B cell (primary cell): ENCODE measurements at places on chromosomes 16 and 17. TPM values are rescaled to one million over a fixed set of nuclear protein-coding genes. Genes with fewer than 3 reads are reported as not detected.

MPV17L gene
- total RNA-seq = 0.27 and 0.41 TPM in 2 replicates

RNF43 gene
- total RNA-seq = 2.5 and 3.2 TPM in 2 replicates

FBXW10B gene
- 0.32 and 0.76 TPM in 2 replicates for total RNA-seq

FA2H gene
- 1.0 TPM in 2 replicates for total RNA-seq

TUBG1 gene
- total RNA-seq = 15.7 and 17.2 TPM in 2 replicates

KRT222 gene
- not detected in 2 replicates for total RNA-seq

BEAN1 gene
- not detected in 2 replicates for total RNA-seq
